ENCODE measurements at places on chromosomes 3 and 15. TPM values are rescaled to one million over a fixed set of nuclear protein-coding genes. Genes with fewer than 3 reads are reported as not detected.

DNA sequence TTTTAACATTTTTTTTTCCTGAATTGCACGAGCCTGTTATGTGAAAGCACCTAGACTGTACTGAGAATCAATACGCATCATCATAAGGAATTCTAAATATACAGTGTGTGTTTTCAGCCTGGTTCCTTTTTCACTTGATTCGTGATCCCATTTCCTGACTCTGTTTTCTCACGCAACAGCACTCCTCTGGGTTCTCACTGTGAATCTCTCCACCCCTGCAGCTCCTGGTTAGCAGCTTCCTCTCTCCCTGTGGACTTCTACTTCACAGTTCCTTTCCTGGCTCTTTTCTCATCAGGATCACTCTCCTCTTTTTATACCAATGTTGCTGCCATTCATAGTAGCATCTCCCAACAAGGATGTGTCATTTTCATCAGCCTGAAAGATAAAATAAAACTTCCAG is 297.2 kb downstream of the CADM2 start:
- DNase-seq = peak; percentile 6

DNA sequence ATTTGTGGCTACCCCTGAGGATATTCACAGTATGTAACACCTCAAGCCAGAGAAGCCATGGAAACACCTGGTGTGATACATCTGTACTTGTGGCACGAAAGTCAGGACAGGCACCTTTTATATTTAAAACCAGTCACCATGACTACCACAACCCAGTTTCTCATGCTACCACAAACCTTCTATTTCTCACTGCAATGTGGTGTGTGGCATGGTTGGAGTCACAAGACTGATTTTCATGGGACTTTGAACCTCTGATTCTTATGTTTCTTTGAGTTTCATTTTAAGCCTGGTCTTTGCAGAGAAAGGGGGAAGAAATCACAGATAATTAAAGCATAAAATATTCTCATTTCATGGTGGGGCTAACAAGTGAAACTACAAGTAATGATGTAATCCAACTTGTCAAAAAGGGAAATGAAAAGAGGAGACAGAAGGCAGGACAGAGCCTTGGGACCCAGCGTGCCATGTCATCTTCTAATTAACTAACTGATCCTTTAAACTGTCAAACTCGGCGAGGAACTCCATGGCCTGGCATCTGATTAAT is 175.9 kb downstream of the PDZRN3 start:
- no peak for DNase-seq

The CKMT1A gene
- 9.4 TPM for total RNA-seq

The ENTPD3 gene
- not detected for total RNA-seq

DNA sequence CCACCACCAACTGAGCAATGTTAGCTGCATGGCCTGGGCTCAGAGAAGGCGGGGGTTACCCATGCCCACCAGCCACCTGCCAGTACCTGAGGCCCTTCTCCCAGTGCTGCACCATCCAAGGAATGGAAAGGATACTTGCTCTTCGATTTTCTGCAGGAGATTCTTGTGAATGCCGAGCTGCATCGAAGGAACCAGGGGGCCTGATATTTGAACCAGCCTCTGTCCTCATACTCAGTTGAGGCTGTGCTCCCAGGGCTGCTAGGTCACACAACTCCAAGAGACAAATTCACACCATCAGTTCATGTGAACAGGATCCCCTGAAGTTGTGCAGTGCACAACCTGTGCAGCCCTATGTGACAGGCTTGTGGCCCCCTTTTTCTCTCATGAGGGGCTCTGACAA is 18.0 kb downstream of the PLA2G4F start:
- no peak for DNase-seq

DNA sequence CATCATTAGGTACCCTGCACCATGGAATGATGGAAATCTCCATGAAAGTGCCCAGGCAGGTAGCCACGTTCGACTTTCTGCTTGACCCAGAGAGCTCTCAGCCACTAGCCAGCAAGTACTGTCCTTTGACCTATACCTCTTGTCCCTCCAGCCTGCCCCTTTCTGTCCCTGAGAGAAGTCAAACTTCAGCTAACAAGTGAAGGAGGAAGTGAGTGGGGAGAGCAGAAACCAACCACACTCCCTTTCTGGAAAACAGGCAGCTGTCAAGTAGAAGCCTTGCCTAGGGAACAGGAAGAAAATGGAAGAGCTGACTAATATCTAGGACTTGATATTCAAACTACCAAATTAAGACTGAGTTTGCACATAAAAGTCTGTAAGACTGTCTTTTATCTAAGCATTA is 30.3 kb upstream of the FSTL1 start:
- no peak for DNase-seq

DNA sequence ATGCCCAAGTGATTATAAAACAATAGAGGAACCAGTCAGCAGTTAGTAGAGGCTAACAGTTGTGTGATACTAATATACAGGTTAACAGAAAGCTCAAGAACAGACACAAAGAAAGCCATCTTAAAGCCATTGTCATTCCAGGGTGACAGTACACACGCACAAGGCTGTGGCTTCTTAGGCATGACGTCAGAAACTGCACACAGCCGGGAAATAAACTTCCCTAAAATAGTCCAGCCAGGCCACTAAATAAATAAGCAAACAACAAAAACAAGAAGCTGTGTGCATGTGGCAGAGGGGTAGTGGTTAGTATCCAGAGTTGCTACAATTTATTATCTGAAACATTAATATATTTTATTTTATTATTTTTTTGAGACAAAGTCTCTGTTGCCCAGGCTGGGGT is 49.8 kb downstream of the PPCDC start:
- DNase-seq = no peak

DNA sequence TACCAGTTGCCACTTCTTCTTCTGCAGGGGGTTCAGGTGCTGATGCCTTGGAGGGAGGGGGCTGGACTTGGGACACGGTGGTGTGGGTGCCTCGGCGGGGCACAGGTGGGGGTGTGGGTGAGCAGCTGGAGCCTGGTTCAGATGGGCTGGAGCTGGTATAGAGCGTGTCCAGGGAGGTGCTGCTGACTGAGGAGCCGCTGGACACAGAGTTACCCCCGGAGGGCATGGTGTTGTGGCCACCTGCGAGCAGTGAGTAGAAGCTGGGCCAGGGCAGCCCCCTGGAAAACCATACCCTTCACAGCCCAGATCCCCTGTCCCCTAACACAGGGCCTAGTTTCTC is 4.2 kb downstream of the NCKIPSD start:
- DNase-seq = no peak

The CLDN18 gene
- total RNA-seq = not detected

DNA sequence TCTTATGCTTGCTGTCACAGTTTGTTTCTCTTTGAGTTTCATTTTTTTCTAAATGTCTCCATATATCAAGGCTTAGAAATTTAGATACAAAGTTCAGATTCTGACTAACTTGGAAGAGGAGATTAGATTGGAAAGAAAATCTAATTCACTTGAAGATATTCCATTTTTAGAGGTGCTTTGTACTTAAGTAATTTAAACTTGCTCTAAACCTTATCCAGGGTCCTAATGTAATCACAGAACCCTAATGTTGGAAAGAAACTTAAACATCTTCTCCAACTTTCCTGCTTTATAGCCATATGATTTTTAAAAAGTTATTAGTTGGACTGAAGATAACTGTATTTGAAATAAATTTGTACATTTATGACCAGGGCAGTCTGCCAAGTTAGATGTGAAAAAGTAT is 81.1 kb upstream of the ARHGEF3 start:
- no peak for DNase-seq

GRCh38 chr3:145798696-145799537 is 362.1 kb downstream of the PLOD2 start:
- DNase-seq = no peak

GRCh38 chr3:72789786-72790185 is 58.5 kb downstream of the SHQ1 start:
- no peak for DNase-seq

The POC1A gene
- total RNA-seq = 7.5 TPM

The ATP6V1A gene
- total RNA-seq = 71.3 TPM

GRCh38 chr15:55279746-55280351 is 9.8 kb downstream of the RAB27A start:
- no peak for DNase-seq

DNA sequence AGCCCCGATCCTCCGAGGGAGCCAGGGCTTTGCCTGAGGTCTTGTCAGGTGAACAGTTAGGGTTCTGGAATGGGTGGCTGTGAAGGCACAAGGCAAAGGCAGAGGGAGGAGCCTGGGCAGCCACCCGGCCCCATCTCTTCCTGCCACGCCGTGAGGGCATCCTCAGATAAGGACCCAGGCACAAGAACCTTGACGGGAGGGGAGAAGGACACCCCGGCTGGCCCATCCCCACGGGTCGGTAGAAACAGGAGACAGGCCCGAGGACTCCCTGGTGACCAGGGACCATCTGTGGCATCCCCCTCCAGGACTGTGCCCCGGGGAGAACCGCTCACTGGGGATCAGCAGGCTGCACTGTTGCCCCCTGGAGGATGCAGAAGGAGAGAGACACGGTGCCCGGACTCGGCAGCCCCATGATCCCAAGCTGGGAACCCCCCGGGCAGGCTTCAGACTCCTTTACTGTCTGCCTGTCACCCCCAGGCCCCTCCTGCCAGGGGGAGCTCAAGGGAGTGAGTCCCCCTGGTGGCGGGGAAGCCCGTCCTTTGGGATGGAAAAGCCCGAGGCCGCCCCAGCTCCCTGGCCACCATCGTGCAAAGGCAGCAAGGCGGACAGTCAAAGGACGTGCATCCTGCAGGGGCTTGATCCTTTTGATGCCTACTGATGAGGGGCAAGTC is 12.3 kb upstream of the PCSK6 start:
- DNase-seq = peak; percentile 57

- no peak for DNase-seq
Measured at GRCh38 chr3:108381529-108382140, 85.3 kb downstream of the HHLA2 start.

The LDHAL6B gene
- not detected for total RNA-seq

The CAND2 gene
- total RNA-seq = 1.8 TPM

The KNG1 gene
- total RNA-seq = not detected

The KBTBD13 gene
- not detected for total RNA-seq

The TTLL13 gene
- not detected for total RNA-seq

DNA sequence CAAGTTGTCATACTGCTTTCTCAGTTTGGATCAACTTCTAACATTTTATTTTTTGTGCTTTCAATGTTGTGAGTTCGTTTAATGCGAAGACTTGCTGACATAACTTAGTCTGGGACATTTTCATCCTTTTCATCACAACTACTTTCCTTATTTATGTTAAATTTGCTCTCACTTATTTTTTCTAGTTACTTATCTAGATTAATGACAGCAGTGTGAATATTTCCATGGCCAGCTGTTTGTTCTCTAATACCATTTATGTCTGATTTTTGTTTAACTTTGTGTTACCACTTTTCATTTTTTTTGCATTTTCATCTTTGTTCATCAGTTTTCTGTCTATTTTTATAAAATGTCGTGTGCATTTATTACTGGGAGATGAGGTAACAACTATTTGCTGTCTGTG is 6.2 kb downstream of the SLC25A26 start:
- no peak for DNase-seq

DNA sequence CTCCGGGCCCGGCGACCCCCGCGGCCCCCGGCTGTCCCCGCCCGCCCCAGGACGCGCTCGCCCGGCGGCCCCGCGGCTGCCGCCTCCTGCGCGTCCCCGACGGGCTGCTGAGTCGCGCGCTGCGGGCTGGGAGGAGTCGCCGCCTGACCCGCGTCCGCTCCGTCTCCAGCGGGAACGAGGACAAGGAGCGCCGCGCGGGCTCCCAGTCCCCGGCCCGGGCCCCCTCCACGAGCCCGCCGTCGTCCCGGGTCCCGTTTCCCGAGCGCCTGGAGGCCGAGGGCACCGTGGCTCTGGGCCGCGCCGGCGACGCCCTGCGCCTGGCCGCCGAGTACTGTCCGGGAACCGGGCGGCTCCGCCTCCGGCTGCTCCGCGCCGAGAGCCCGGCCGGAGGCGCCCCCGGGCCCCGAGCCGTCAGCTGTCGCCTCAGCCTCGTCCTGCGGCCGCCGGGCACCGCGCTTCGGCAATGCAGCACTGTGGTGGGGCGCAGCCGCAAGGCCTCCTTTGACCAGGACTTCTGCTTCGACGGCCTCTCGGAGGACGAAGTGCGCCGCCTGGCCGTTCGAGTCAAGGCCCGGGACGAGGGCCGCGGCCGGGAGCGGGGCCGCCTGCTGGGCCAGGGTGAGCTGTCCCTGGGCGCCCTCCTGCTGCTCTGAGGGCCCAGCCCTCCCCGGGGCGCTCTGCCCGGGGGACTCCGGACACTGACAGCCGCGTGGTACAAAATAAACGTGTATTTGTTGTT is 1.5 kb downstream of the C2CD4A start:
- DNase-seq = peak; percentile 55

The GOLGA6D gene
- total RNA-seq = 1.2 TPM

GRCh38 chr3:127667119-127667681 is 5.6 kb upstream of the ABTB1 start:
- DNase-seq = no peak

DNA sequence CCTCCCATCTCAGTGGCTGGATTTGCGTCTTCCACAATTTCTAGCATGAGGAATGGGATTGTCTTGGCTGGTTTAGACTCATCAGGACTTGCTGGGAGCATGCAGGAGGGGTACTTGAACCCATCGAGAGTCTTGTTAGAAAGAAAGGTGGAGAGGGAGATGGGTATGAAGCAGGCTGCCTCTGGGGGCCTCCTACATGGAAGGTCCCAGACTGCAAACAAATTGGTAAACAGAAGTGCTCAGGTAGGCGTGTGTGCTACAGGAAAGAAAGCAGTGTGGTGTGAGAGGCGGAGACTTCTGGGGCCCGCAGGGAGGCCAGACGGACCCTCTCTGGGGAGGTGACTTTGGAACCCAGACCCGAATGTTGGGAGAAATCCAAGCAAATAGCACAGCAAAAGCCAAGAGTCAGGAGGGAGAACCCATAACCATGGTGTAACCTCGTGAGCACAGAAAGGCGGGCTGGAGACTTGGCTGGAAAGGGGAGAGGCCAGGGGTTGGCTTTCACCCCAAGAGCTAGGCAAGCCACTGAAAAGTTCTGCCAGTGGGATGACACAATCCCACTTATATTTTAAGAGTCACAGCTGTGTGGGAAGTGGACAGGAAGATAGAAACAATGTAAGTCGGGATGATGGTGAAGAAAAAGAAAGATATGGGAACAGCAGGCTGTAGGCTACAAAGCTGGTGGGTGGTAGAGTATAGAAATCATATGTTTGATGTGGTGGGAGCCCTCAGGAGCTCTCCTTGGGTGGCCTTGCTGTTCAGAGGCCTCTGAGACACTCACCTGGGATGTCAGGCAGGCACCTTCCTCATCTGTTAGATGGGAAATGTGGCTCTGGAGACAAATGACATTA is 130.1 kb upstream of the PRR20G start:
- no peak for DNase-seq

GRCh38 chr15:50163719-50164410 is 18.1 kb upstream of the SLC27A2 start:
- DNase-seq = no peak

DNA sequence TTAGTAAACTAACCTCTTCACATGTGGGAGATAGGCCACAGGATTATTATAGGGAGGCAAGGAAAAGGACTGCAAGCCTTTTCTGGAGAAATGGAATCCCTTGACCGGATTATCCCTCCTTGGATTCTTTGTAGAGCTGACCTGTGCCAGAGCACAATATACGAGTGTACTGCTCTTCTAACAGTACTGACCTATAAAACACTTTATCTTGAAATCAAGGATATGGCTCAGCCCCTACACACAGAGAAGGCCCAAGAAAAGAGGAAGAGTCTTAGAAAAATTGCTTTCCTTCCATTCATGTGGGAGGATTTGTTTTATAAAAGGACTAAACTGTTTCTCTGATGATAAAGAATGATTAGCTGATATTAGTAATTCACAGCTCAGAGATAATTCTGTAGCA is 42.2 kb downstream of the DMXL2 start:
- DNase-seq = no peak

- DNase-seq = no peak
Measured at GRCh38 chr3:117442566-117442965, 733.0 kb downstream of the TUSC7 start.

GRCh38 chr3:9767418-9767817 is 2.3 kb downstream of the CAMK1 start:
- DNase-seq = no peak

The SCN11A gene
- 0.69 TPM for total RNA-seq

The TRPM1 gene
- not detected for total RNA-seq

Measured in endothelial cell (in vitro differentiated cells).